Activated CD4-positive, alpha-beta T cell treated with anti-CD3 and anti-CD28 coated beads, Interleukin-2, amount 10 ng/mL, durations not matched to agents 24 days and 14 days (primary cell): ENCODE measurements at places on chromosomes 6 and 20. TPM values are rescaled to one million over a fixed set of nuclear protein-coding genes. Genes with fewer than 3 reads are reported as not detected.

- no peak overlapping the region for H3K27ac ChIP-seq
- no peak for DNase-seq
- H3K27me3 ChIP-seq: no peaks in the 10 kb centered on the region
- H3K4me3 ChIP-seq: no peak overlapping the region
Observed at GRCh38 chr6:67112120-67112519, 1405.1 kb upstream of the EYS start.

DNA sequence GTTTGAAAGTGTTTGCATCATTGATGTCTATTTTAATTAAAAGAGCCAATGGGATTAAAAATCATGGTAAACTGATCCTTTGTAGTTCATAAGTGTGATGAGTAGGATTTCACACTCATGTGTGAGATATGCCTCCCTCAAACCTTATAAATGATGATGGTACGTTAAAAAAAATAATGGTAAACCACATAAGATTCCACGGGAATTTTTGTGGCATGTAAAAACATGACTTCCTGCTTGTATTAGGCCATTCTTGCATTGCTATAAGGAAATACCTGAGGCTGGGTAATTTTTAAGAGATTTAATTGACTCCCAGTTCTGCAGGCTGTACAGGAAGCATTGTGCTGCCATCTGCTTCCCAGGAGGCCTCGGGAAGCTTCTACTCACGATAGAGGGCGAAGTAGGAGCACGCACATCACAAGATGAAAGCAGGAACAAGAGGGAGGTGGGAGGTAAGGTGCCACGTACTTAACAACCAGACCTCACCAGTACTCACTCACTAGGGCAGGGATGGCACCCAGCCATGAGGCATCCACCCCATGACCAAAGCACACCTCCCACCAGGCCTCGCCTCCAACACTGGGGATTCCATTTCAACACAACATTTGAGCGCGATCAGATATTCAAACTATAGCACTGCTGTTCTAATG is 187.6 kb upstream of the QKI start:
- H3K36me3 ChIP-seq: no peaks in the 10 kb centered on the region
- no peak overlapping the region for H3K4me3 ChIP-seq
- H3K27ac ChIP-seq: no peak overlapping the region
- no peak for DNase-seq
- H3K4me1 ChIP-seq: no peaks in the 10 kb centered on the region

- peak overlapping the region; percentile 84 for H3K4me3 ChIP-seq
- peak; percentile 57 for DNase-seq
- peaks cover 50% of the 10 kb centered on the region for H3K4me1 ChIP-seq
- no peaks in the 10 kb centered on the region for H3K27me3 ChIP-seq
- peaks cover 4% of the 10 kb centered on the region for H3K36me3 ChIP-seq
Observed at GRCh38 chr6:26170951-26171841, 84.0 kb downstream of the HFE start.

DNA sequence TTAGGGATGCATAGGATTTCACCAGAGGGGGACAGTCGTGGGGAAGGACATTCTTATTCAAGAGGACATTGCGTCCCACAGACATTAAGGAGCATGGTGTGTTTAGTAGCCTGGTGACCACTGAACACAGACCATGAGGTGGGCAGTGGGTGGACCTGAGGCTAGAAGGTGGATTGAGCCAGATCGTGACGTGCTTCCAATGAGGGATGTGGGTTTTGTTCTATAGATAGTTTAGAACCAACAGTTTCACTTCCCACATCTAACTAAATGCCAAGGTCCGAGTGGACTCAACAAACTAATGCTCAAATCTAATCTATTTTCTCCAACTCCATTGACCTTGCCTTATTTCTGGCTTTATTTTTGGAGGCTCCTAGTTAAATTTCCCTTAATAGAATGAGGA is 58.5 kb downstream of the OGFRL1 start:
- H3K27ac ChIP-seq: no peak overlapping the region
- no peaks in the 10 kb centered on the region for H3K4me1 ChIP-seq
- peaks cover 8% of the 10 kb centered on the region for H3K27me3 ChIP-seq
- no peak for DNase-seq
- H3K4me3 ChIP-seq: no peak overlapping the region
- H3K36me3 ChIP-seq: no peaks in the 10 kb centered on the region

GRCh38 chr20:15396900-15397299 is 1059.5 kb upstream of the FLRT3 start:
- H3K4me3 ChIP-seq: no peak overlapping the region
- no peak overlapping the region for H3K27ac ChIP-seq
- no peaks in the 10 kb centered on the region for H3K27me3 ChIP-seq
- no peak for DNase-seq

The ZNF391 gene
- total RNA-seq: 0.70 and 0.92 TPM in 2 replicates

DNA sequence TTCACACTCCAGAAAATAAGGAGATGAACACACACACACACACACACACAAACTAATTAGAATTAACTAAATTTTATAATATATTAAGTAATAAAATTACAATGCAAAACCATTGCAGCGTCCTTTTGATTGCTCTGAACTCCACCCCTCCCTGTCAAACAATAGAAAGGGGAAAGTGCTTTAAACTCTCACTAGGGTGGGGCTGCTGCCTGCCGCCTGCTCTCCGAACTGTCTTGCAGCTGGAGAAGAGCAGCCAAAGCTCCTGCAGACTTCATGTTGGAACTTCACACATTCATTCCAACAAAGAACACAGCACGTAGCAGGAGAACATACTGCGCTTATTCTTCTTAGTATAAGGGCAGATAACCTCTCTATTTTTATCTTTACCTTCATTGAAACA is 83.2 kb downstream of the GCLC start:
- H3K27me3 ChIP-seq: peaks cover 3% of the 10 kb centered on the region
- H3K36me3 ChIP-seq: no peaks in the 10 kb centered on the region
- DNase-seq: no peak
- no peaks in the 10 kb centered on the region for H3K4me1 ChIP-seq
- no peak overlapping the region for H3K27ac ChIP-seq

- H3K27me3 ChIP-seq: no peaks in the 10 kb centered on the region
- no peak for DNase-seq
- H3K36me3 ChIP-seq: no peaks in the 10 kb centered on the region
- H3K4me3 ChIP-seq: no peak overlapping the region
- no peaks in the 10 kb centered on the region for H3K4me1 ChIP-seq
- H3K27ac ChIP-seq: no peak overlapping the region
Observed at GRCh38 chr20:61044499-61044898, 207.6 kb upstream of the CDH4 start.

The OXT gene
- 0.73 TPM in 1 of 2 replicates, not detected in the other for total RNA-seq

The KCNG1 gene
- 9.8 and 12.3 TPM in 2 replicates for total RNA-seq

The NOTCH4 gene
- 0.28 and 0.37 TPM in 2 replicates for total RNA-seq

DNA sequence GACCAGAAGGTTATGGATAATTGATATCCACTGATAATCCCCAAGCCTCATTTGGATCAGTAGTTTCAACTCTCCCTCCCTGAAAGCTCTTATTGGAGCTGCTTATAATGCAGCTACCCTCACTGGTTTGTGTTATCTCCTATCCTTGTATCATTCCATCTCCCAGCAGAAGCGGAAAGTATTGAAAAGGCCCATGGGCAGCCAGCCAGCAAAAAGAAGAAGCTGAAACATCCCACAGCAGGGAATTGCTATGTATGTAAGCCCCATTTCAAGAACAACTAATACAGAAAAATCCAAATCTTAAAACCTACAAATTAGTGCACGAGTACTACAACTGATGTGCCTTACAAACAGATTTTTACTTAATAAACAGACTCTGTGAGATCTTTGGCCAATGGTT is 269.0 kb upstream of the ECI2 start:
- peaks cover 3% of the 10 kb centered on the region for H3K4me1 ChIP-seq
- no peaks in the 10 kb centered on the region for H3K36me3 ChIP-seq
- H3K4me3 ChIP-seq: no peak overlapping the region
- no peaks in the 10 kb centered on the region for H3K27me3 ChIP-seq
- no peak for DNase-seq

DNA sequence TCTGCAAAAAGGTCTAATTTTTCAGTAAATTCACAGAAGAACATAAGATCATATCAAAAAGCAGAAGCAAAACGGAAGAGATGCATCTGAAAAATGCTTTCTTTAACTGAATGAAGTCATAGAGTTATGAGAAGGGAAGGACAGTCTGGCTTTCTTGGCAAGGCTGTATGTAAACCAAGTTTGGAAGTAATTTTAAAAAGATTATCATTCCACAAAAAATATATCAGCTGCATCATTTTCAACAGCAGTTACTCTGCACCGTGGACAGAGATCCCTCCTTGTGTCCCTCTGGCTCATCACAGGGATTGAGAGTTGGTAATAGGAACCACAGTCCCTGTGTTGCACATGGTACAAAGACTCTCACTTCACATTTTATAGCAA is 258.5 kb downstream of the HIVEP2 start:
- no peaks in the 10 kb centered on the region for H3K36me3 ChIP-seq
- peaks cover 4% of the 10 kb centered on the region for H3K4me1 ChIP-seq
- H3K4me3 ChIP-seq: no peak overlapping the region
- no peak for DNase-seq

DNA sequence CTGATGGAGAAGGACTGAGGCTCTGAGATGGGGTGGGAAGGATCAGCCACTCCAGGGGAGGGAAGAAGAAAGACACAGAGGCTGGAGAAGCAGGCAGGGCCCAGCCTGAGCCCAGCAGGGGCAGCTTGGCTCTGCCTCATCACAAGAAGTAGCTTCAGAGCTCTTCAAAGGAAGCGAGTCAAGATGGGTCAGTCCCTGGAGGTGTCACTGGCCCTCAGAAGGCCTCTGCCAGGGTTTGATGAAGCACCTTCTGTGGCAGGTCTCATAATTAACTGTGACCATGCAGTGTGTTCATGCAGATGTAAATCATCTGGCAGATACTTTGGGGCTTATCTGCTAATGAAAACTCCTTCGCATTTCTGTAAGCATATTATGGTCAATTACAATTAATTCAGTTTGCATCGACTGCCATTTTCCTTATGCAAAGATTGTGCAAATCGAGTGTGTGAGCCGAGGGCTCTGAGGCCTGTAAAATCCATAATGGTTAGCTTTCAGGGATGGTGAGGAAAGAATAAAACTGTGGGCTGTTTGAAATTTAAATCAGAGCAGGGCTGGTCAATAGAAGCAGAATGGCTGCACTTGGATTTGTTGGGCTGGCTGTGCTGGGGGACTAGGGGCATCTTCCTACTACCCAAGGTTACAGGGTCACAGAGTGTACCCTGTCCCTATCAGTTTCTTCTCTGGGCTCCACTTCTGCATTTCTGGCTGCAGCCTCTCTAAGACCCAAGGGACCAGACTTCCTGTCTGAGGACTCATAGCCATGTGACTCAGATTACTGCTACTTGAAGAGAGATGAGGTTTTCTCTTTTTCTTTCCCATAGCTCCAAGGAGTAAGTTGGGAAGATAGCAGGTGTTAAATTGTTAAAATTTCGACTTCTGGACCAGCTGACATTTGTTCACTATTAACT is 376.6 kb downstream of the DHX35 start:
- no peaks in the 10 kb centered on the region for H3K36me3 ChIP-seq
- H3K4me1 ChIP-seq: no peaks in the 10 kb centered on the region
- H3K4me3 ChIP-seq: no peak overlapping the region
- H3K27me3 ChIP-seq: no peaks in the 10 kb centered on the region

The KCNQ2 gene
- total RNA-seq: 0.26 TPM in 1 of 2 replicates, not detected in the other

The SMIM8 gene
- 8.1 and 10.5 TPM in 2 replicates for total RNA-seq

GRCh38 chr20:17952692-17953684 is 15.6 kb downstream of the SNX5 start:
- H3K27ac ChIP-seq: peak overlapping the region; percentile 76
- H3K4me1 ChIP-seq: peaks cover 45% of the 10 kb centered on the region
- no peak for DNase-seq

The MUCL3 gene
- not detected in 2 replicates for total RNA-seq

The LTB gene
- 134 and 136 TPM in 2 replicates for total RNA-seq

The RGS17 gene
- not detected in 2 replicates for total RNA-seq

The ASIP gene
- not detected in 2 replicates for total RNA-seq

DNA sequence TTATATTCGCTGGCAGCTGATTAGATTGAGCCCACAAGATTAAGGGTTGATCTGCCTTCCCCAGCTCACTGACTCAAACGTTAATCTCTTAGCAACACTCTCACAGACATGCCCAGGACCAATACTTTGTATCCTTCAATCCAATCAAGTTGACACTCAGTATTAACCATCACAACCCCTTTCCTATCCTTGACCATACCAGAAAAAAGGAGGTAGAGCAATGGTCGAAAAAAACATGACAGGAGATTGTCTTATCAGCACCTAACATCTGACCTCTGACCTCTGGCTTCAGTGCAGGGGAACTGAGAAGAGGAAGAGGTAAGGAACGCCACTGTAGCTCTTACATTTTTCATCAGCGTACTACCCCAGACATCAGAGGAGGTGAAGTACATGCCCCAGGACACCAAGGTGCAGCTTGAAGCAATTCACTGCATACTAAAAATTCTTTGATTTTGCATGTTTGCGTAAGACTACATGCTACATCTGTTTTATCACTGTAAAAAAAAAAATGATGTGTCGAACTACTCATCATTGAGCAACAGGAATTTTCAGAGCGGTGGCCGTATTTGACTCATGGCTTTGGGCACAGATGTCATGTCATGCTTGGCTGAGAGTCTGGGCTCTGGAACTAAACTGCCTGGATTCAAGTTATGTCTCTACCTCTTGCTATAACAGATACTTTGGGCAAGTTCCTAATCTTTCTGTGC is 188.0 kb upstream of the TAB2 start:
- no peak for DNase-seq
- H3K4me1 ChIP-seq: peaks cover 69% of the 10 kb centered on the region
- H3K27ac ChIP-seq: peak overlapping the region; percentile 97

The PHACTR3 gene
- not detected in 2 replicates for total RNA-seq

DNA sequence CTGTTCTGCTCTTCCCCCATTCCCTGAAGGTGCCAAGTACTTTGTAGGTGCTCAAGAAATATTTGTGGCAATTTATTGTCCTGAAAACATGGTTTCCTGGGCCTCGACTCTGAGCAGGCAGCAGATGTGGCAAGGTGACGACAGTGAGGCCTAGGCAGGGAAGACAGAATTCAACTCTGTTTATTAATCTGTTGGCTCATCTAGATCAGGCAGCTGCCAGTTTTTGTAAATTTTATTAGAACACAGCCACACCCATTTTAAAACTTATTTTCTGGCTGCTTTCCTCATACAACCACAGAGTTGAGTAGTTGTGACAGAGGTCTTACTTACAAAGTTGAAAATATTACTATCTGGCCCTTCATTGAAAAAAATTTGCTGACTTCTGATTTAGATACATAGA is 24.5 kb downstream of the MAPK14 start:
- H3K4me1 ChIP-seq: peaks cover 7% of the 10 kb centered on the region
- DNase-seq: no peak
- H3K27me3 ChIP-seq: no peaks in the 10 kb centered on the region

- peak overlapping the region; percentile 95 for H3K27ac ChIP-seq
- H3K27me3 ChIP-seq: no peaks in the 10 kb centered on the region
- H3K36me3 ChIP-seq: peaks cover 9% of the 10 kb centered on the region
- peaks cover 30% of the 10 kb centered on the region for H3K4me1 ChIP-seq
- peak overlapping the region; percentile 99 for H3K4me3 ChIP-seq
- peak; percentile 81 for DNase-seq
Observed at GRCh38 chr6:145963216-145964068, 716 bp downstream of the SHPRH start.

GRCh38 chr20:15814360-15814759 is 758.9 kb downstream of the KIF16B start:
- H3K4me3 ChIP-seq: no peak overlapping the region
- no peaks in the 10 kb centered on the region for H3K27me3 ChIP-seq
- H3K36me3 ChIP-seq: no peaks in the 10 kb centered on the region
- no peaks in the 10 kb centered on the region for H3K4me1 ChIP-seq
